Kidney (tissue), 22 donors: ENCODE measurements at places on chromosomes 12 and 14. TPM values are rescaled to one million over a fixed set of nuclear protein-coding genes. Genes with fewer than 3 reads are reported as not detected.

GRCh38 chr14:54642801-54643695, 76.1 kb downstream of the SAMD4A start:
- no peaks in the 10 kb centered on the region for H3K36me3 ChIP-seq
- no peak for DNase-seq
- H3K4me1 ChIP-seq, result no peaks in the 10 kb centered on the region
- no peak overlapping the region for H3K4me3 ChIP-seq
- no peaks in the 10 kb centered on the region for H3K27me3 ChIP-seq

GRCh38 chr14:99902925-99903324, 109.7 kb downstream of the EML1 start:
- no peak overlapping the region for H3K4me3 ChIP-seq
- H3K27ac ChIP-seq, result no peak overlapping the region
- H3K4me1 ChIP-seq, result no peaks in the 10 kb centered on the region
- no peaks in the 10 kb centered on the region for H3K27me3 ChIP-seq

GRCh38 chr12:22797701-22798100, 172.7 kb downstream of the ETNK1 start:
- no peaks in the 10 kb centered on the region for H3K27me3 ChIP-seq
- no peaks in the 10 kb centered on the region for H3K36me3 ChIP-seq
- H3K4me1 ChIP-seq, result no peaks in the 10 kb centered on the region
- no peak overlapping the region for H3K27ac ChIP-seq
- no peak for DNase-seq

GRCh38 chr12:95216711-95217376, 423 bp downstream of the FGD6 start:
- H3K27me3 ChIP-seq, result no peaks in the 10 kb centered on the region
- no peaks in the 10 kb centered on the region for H3K4me1 ChIP-seq
- peak overlapping the region; percentile 97 for H3K4me3 ChIP-seq
- DNase-seq, result no peak
- peak overlapping the region; percentile 99 for H3K27ac ChIP-seq

- H3K4me3 ChIP-seq, result peak overlapping the region; percentile 3
- DNase-seq, result peak; percentile 54
- H3K36me3 ChIP-seq, result no peaks in the 10 kb centered on the region
- H3K27me3 ChIP-seq, result peaks cover 30% of the 10 kb centered on the region
- peak overlapping the region; percentile 16 for H3K27ac ChIP-seq
These were observed 997 bp downstream of the CYP27B1 start for GRCh38 chr12:57765698-57766463.

The KRR1 gene
- 50.7 TPM for total RNA-seq

The PTPN6 gene
- 70.8 TPM for total RNA-seq

DNA sequence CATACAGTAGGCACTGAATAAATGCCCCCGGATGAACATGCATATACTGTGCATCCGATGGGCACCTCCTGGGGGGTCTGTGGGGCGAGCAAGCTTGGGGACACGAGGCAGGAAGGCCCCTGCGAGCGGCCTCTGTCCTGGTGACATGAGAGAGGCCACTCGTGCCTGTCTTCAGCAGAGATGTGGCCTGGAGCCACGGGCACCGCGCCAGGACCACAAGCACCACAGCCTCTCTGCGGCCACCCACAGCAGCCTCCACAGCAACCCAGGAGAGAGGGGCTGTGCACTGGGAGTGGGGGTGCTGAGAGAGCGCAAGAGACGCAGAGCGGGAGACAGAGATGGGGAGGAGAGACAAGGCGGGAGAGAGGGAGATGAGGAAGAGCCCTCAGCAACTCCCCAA, 118.5 kb downstream of the RFLNA start:
- DNase-seq, result no peak
- no peaks in the 10 kb centered on the region for H3K36me3 ChIP-seq
- no peak overlapping the region for H3K4me3 ChIP-seq
- H3K27me3 ChIP-seq, result no peaks in the 10 kb centered on the region
- H3K4me1 ChIP-seq, result peaks cover 10% of the 10 kb centered on the region
- no peak overlapping the region for H3K27ac ChIP-seq

GRCh38 chr14:69096246-69096645, 56.7 kb downstream of the DCAF5 start:
- peaks cover 8% of the 10 kb centered on the region for H3K36me3 ChIP-seq
- no peak for DNase-seq
- no peaks in the 10 kb centered on the region for H3K27me3 ChIP-seq
- no peak overlapping the region for H3K4me3 ChIP-seq

DNA sequence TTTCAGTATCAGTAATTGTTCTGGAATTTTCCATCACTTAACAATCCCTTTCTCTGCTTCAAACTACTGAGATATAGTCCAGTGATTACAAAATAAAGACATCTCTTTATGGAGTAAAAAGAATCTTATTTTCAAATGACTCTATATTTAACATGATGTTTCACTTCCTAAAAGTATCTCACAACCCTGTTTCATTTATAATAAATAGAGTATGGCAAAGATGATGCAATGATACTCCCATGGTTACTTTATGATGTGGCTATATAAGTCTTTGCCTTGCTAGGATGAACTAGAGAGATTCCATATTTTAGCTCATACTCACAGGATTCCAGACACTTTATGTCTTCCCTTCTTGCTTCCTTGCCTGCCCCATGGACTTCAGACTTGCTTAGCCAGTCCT, 953.5 kb upstream of the MDGA2 start:
- no peak overlapping the region for H3K4me3 ChIP-seq
- H3K36me3 ChIP-seq, result no peaks in the 10 kb centered on the region
- no peaks in the 10 kb centered on the region for H3K27me3 ChIP-seq
- H3K4me1 ChIP-seq, result no peaks in the 10 kb centered on the region
- H3K27ac ChIP-seq, result no peak overlapping the region

- no peaks in the 10 kb centered on the region for H3K27me3 ChIP-seq
- H3K27ac ChIP-seq, result no peak overlapping the region
- no peaks in the 10 kb centered on the region for H3K4me1 ChIP-seq
- H3K36me3 ChIP-seq, result no peaks in the 10 kb centered on the region
- DNase-seq, result no peak
- no peak overlapping the region for H3K4me3 ChIP-seq
These were observed 92.9 kb upstream of the TBX3 start for GRCh38 chr12:114776731-114777442.

DNA sequence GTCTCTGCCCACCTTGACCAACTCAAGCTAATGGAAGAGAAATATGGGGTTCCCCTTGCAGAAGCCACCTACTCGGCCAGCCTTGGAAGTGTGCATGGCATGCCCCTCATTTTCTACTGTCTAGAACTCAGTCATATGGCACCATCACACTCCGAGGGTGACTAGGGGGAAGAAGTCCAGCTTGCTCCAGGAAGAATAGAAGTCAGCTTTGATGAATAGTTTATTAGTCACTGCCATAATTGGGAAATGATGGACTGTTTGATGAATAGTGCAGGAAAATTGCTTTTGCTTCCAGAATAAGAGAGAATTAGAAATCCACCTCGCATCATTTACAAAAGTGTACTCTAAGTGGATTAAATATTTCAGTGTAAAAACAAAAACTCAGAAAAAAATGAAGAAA, 1030.6 kb downstream of the VRK1 start:
- H3K36me3 ChIP-seq, result no peaks in the 10 kb centered on the region
- H3K27me3 ChIP-seq, result no peaks in the 10 kb centered on the region
- no peak for DNase-seq
- H3K4me3 ChIP-seq, result no peak overlapping the region

GRCh38 chr12:27652174-27652763, 44.0 kb upstream of the REP15 start:
- no peak overlapping the region for H3K4me3 ChIP-seq
- H3K36me3 ChIP-seq, result peaks cover 14% of the 10 kb centered on the region
- no peaks in the 10 kb centered on the region for H3K4me1 ChIP-seq
- no peak overlapping the region for H3K27ac ChIP-seq
- no peaks in the 10 kb centered on the region for H3K27me3 ChIP-seq

The PRPH gene
- 2.7 TPM for total RNA-seq

- peaks cover 7% of the 10 kb centered on the region for H3K4me1 ChIP-seq
- no peaks in the 10 kb centered on the region for H3K27me3 ChIP-seq
- no peak for DNase-seq
- H3K27ac ChIP-seq, result no peak overlapping the region
- H3K4me3 ChIP-seq, result no peak overlapping the region
These were observed 16.0 kb downstream of the PROX2 start for GRCh38 chr14:74859757-74860552.

DNA sequence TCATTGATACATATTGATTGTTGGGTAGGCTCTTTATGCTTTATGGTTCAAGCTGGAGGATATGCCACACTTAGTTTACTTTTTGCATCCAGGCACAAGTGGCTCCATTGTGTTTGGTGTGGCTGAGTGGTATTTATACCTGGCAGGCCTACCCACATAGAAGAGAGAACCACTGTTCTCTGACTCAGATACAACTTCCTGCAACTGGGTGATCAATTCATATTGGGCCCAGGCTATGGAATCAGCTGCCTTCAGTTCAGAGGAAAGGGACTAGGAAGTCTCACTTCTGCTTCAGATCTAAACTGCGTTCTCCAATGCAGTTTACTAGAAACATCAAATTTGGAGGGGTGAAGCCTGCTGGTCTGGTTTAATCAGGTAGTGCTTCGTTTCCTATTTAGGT, 49.8 kb upstream of the LRRK2 start:
- no peaks in the 10 kb centered on the region for H3K4me1 ChIP-seq
- DNase-seq, result no peak
- H3K36me3 ChIP-seq, result no peaks in the 10 kb centered on the region
- H3K4me3 ChIP-seq, result no peak overlapping the region

The DBX2 gene
- not detected for total RNA-seq

DNA sequence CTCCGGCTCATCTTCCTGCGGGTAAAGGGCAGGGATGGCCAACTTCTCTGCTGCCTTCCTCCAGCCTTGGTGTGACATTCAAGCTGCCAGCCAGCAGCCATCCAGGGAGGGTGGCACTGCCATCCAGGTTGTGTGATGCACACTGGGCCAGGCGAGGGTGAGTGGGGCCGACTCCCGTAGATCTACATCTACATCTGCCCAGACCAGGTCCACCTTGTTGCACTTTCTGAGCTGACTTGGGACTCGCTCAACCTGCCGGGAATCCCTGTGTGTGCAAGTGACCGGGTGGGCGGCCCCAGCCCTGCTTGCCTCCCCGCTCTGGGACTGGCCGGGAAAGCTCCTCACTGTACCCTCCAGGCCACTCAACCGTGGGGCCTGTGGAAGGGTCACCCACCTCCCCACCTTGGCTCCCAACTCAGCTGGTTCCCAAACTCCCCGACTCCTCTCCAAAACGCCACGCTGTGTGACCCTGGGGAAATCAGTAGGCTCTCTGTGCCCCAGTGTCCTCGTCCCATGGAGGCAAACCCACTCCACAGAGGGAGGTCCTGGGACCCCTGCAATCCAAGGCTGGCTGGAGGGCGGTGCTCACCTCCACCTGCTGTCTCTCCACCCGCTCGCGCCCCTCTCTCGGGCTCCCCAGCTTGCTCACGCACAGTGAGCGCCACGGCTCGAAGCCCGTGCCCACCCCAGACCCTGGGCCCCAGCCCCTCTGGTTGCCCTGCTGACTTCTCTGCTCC, 14.7 kb downstream of the JAG2 start:
- H3K4me1 ChIP-seq, result no peaks in the 10 kb centered on the region
- H3K27ac ChIP-seq, result no peak overlapping the region
- DNase-seq, result no peak
- no peak overlapping the region for H3K4me3 ChIP-seq

DNA sequence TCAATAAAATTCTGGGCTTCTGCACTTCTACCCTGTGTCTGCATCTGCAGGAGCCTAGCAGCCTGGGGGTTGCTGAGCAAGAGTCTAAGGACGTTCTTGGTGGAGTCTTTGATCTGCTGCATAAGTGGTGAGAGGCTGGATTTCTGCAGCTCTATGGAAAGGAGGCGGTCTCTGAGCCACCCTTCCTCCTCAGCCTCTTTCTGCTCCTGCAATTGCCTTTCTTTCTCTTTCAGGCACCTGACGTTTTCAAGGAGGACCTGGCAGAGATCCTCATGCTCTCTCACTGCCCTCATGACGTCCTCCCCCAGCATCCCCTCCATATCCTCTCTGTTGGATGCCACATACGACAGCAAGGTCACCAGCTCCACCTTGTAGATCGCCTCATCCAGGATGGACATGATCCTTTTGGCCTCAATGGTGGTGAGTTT, 13.6 kb upstream of the TPCN1 start:
- no peaks in the 10 kb centered on the region for H3K36me3 ChIP-seq
- H3K27me3 ChIP-seq, result no peaks in the 10 kb centered on the region
- no peak for DNase-seq
- no peak overlapping the region for H3K27ac ChIP-seq

GRCh38 chr14:59919570-59920377, at the start of gene LRRC9:
LRRC9 (plus strand) TSS chr14:59920144.
- H3K27ac ChIP-seq, result no peak within 1 kb of the TSS
- DNase-seq, result peak; percentile 94
- no peaks in the 10 kb centered on the region for H3K4me1 ChIP-seq
- no peaks in the 10 kb centered on the region for H3K36me3 ChIP-seq
- H3K4me3 ChIP-seq, result peak within 1 kb of the TSS; percentile 55

- H3K27ac ChIP-seq, result no peak overlapping the region
- no peaks in the 10 kb centered on the region for H3K36me3 ChIP-seq
- peak; percentile 62 for DNase-seq
- peaks cover 3% of the 10 kb centered on the region for H3K4me1 ChIP-seq
- no peaks in the 10 kb centered on the region for H3K27me3 ChIP-seq
These were observed 97.8 kb downstream of the LGMN start for GRCh38 chr14:92650581-92651105.

DNA sequence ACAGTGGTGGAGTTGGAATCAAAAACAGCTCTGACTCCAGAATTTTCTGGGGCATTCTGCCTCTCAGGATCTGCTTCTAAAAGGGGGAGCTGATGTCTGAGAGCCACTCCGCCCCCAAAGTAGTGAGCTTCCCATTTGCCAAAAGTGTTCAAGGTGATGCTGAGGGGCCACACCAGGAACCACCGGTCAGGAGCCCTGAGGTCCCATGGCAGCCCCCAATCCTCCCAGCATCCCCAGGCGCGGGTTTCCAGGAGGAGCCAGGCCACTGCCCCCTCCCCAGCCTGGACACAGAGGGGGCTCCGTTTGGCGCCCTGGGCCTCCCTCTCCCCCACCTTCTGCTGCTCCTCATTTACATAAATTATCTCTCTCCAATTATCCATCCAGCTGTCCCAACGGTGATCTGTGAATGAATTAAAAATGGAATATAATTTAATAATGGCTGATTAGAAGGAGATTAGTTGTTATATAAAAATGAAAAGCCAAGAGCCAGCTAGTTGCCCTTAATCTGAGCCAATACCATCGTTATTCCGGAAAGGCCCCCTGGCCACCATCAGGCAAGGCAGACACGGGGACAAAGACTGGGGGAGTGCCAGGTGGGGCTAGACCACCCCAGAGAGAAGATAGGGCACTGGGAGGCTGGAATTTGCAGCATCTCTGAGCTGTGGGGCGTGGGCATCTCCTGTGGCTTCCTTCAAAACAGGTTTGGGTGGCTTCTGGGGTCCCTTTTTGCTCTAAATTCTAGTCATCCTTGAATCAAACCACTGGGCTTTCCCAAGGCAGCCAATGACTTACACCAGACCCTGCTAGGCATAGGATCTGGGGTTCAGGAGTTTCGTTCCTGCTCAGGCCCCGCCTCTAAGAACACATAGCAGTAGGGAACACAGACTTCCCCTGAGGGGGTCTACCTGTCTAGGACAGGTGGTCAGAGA, 19.7 kb upstream of the VSX2 start:
- no peaks in the 10 kb centered on the region for H3K36me3 ChIP-seq
- no peak for DNase-seq
- H3K27me3 ChIP-seq, result no peaks in the 10 kb centered on the region
- H3K4me1 ChIP-seq, result no peaks in the 10 kb centered on the region

The STAB2 gene
- 0.16 TPM for total RNA-seq

GRCh38 chr14:44529026-44529425, 21.9 kb upstream of the FSCB start:
- no peak overlapping the region for H3K4me3 ChIP-seq
- no peaks in the 10 kb centered on the region for H3K36me3 ChIP-seq
- no peaks in the 10 kb centered on the region for H3K27me3 ChIP-seq
- H3K27ac ChIP-seq, result no peak overlapping the region
- no peak for DNase-seq
